ENCODE measurements at places on chromosomes 6 and 20.
A peak's percentile ranks its signal among the peaks of the same experiment; 100 is the strongest.

DNA sequence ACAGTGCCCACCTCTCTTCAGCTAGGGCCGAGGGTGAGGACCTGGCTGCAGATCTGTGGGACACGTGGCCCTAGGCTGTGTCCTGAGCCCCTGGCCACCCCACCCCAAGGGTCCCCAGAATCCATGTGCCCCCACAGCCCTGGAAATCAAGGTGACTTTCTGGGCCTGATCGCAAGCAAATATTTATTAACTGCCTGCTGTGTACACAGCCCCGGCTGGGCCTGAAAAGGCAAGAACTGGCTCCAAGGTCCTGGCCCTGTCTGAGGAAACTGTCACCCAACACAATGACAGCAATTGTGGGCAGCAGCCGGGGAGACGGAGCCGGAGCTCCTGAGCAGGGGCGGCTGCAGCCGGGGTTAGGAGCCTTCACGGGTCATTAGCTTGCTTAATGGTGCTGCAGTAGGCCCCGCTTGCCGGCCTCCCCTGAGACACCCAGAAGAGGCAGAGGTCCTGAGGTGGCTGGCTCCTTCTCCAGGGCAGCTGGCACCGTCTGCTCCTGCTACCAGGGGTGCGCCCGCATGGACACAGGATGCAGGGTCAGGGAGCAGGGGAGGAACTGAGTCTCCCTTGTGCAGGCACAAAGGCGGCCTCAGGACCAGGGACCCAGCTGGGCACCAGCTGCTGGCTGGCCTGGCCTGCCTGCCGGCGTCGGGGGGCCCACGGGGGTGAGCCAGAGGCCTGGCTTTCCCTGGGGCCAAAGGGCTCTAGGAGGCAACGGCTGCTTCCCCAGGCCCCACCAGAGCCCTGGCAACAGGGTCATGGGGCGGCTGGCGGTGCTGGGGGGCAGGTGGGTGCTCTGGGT, 24.1 kb downstream of the NPEPL1 start:
- DNase-seq = no peak

DNA sequence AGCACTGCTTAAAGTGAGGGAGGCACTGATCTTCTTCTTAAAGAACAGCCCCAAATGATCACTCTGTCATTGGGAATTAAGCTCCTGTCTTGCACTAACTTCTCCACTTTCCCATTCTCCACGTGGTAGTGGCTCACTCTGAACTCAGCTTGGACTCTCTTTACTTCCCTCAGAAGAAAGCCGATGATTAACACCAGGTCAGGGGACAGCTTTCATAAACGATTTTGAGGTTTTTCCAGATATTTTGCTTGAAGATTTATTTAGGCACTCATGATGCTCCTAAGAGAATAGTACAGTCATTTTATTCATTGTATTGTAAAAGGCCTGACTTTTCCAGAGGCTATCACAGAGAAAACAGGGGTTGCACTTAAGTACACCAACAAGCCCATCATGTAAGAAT, 81.0 kb upstream of the LTV1 start:
- DNase-seq = no peak

DNA sequence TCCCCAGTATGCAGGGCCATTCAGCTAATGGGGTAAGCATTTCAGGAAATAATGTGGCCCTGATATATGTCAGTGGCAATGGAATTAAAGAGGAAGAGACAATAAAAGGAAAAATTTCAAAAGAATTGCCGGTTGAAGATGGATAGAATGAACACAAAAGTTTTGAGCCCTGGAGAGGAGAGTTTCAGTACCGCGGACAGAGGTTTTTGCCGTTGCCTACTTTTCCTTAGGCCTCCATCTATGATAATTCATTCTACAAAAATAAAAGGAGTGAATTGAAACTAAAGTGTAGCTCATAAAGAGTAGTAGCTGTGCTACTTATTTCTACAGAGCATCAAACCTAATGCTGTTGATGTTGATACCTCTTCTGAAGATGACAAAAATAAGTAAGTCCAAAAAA, 140.7 kb downstream of the RNASET2 start:
- DNase-seq = no peak

- no peak for DNase-seq
Observed at GRCh38 chr6:87333033-87333432, 4.0 kb upstream of the GJB7 start.

DNA sequence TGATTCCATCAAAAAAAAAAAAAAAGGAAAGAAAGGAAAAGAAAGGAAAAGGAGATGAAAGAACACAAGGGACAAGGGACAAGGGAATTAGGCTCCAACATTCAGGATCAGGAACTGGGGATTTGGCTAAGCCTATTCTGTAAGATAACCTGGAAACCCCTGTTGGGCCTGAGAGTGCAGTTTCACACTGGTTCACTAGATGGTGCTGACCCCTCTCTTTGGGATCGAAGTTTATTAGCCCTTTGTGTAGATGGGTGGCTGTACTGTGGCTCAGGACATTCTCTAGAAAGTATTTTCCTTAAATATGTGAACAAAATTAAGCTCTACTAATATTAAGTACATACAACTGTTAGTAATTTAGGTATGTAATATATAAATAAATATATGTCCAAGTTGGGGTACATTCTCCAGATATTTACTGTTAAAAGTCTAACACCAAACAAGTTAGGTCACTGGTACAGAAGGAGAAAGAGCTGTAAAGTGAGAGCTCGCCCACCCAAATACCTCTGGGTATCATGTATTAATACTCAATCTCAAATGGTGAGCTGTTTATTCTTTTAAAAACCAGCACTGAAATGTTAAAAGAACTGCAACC, 6.3 kb downstream of the OR2A4 start:
- DNase-seq = peak; percentile 50

DNA sequence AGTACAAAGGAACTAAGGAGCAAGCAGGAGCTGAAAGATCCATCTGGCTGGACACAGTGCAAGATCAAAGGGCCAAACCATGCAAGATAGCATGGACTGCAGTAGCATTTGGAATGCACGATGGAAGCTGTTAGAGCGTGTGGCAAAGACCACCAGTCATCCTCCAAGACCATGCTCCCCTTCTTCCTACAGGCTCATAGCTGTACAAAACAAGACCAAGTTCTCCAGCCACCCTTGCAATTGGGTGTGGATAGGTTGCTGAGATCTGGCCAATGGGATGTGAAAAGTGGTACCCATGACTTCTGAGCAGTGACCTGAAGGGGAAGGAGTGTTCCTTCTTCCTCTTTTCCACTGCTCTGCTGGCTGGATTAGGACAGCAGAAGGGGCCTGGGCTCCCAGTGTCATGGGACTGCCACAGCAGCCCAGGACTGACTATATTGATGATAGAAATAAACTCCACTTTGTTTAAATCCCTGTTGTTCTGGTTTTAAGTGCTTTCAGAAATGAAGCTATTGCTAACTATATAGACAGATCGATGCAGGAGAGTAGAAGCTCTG, 64.9 kb downstream of the SLC22A23 start:
- DNase-seq = no peak

- no peak for DNase-seq
Observed at GRCh38 chr20:63751471-63752271, 12.1 kb downstream of the SLC2A4RG start.

DNA sequence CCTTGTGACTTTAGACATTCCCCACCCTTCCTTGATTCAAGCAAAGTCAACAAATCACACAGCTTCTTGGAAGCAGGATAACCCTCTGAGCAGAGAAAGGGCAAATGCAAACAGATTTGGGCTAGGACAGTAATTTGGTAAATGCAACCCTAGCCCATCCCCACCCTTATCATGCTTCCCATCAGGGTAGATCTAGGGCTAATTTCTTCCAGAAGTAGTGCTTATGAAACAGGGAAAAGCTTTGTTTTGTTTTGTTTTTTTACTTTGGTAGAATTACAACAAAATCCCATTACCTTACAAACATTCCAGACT, 525.1 kb upstream of the NOX3 start:
- no peak for DNase-seq

DNA sequence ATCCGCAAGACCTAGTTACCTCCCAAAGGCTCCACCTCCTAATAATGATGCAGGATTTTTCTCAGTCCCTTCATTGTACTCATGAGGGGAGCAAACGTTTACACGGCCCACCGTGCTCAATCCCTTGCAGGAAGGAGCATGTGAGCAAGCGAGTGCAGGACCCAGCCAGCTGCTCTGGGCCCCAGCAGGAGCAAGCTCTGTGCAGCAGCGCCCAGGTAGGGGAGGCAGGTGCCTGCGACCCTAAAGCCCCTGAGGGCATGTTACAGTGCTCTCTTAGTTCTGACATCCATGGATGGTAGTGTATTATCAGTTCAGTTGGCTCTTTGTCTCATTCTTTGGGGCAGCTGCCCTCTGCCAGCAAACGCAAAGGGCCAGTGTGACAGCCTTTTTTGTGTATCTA, 143.4 kb downstream of the TBXT start:
- DNase-seq = no peak

GRCh38 chr6:19761121-19761520, 76.0 kb upstream of the ID4 start:
- no peak for DNase-seq

DNA sequence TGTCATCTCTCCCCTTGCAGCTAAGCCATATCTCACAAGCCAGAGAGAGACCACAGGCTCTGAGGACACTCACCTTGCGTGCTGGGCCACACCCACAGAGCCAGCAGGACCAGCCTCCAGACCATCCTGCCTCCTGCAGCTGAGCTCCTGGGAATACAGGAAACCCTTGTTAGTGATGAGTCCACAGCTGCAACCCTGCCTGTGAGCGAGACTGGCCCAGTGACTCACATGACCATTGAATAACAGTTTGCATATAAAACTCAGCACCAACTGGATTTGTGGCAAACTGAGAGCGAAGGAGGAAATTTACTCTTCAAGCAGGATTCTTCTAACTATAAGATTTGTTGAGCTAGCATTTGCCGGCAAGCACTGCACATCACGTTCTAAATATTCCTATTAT, 3.0 kb downstream of the THBS2 start:
- peak; percentile 75 for DNase-seq

- DNase-seq = peak; percentile 94
Observed at GRCh38 chr6:37630281-37630799, 67.3 kb downstream of the MDGA1 start.

DNA sequence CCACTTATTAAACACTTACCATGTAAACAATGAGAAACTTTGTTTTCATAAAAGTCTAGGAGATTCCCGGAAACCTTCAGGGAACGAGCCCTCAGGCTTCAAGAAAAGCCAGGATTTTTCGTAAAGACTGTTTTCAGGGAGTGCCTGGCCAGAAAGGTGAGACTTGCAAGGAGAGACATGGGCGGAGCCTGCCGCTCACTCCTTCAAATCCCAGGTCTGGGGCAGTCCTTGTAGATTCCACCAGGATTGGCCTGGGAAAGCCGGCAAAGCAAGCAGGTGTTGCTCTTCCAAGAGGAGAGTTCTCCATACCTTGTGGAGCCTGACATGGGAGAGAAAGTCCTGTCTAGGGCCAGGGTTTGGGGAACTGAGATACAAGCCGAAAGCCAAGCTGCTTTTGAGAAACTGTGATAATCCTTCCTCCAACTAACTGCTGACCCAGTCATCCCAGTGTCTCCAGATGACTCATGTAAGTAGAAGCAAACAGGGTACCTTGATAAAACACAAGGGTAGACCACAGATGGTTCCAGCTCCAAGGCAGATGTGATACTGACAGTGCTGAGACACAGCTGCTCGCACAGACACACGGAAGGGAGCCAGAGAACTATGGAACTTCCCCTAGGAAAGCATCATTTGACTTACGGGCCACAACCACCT, 69.4 kb upstream of the NAA20 start:
- DNase-seq = peak; percentile 86

GRCh38 chr20:23441850-23442313, 2.4 kb downstream of the CSTL1 start:
- DNase-seq = peak; percentile 45

GRCh38 chr20:22762576-22763256, 178.3 kb upstream of the FOXA2 start:
- DNase-seq = no peak

GRCh38 chr6:111952274-111952673, 79.0 kb upstream of the FYN start:
- DNase-seq = no peak

DNA sequence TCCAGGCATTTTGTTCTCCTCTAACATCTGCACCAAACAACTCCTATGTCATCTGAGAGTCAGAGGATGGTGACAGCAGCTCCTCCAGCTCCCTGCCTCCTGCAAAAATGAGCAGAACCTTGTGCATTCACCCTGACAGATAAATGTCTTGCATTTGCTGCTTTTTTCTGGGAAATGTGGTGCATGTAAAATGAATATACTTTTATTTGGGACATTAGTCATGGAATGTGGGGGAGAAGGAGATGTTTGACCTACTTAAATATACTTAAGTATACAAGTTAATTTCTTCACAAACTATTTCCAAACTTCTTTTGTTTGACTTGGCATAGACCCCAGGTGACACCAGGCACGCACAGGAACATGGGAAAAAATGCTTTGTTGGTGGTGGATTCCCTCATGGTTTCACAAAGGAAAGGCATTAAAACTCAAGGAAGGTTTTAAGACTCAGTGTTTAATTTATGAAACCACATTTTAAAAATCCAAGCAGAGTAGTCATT, 181.8 kb upstream of the MCHR2 start:
- peak; percentile 82 for DNase-seq

- DNase-seq = no peak
Observed at GRCh38 chr20:20562507-20562906, 149.9 kb downstream of the RALGAPA2 start.

DNA sequence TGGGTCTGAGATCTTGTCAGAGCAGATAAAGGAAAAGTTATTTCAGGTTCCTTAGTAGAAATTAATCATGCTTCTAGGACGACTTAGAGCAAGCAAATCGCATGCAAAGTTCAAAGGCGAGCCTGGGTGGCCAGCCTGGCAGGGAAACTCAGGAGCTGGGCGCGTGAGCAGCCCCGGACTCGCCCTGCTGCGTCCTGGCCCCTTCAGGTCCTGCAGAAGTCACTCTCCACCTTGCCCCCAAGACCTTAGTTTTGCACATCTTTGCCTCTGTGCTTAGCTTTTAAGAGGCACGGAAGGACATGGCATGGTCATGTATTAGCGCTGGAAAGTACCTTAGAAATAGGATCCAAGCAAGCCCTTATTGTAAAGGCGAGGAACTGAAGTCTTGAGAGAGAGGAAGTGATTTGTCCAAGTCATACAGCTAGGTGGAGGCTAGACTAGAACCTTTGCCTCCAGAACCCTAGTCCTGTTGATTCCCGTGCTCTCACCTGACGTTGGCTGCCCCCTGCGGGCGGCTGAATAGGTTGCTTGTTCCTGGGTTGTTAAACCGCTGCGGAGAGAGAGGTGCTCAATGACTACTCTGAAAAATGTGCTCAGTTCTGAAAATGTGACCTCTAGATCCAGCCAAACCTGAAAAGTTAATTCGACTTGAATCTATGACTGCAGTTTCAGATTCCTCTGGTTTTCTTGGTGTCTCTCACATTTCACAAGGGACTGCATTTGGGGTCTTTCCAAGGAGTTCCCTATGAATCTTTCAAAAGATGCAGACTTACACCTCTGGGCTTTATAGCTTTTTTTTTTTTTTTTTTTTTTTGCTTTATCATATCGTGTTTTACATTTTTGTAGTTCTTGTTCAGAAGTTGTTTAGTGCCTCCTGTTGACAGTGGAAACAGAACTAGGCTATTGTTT, 2.7 kb downstream of the MYB start:
- no peak for DNase-seq

All from AG04450 (cell line).